Choroid plexus epithelial cell (primary cell): ENCODE measurements at places on chromosomes 12 and 14.
A peak's percentile ranks its signal among the peaks of the same experiment; 100 is the strongest.

DNA sequence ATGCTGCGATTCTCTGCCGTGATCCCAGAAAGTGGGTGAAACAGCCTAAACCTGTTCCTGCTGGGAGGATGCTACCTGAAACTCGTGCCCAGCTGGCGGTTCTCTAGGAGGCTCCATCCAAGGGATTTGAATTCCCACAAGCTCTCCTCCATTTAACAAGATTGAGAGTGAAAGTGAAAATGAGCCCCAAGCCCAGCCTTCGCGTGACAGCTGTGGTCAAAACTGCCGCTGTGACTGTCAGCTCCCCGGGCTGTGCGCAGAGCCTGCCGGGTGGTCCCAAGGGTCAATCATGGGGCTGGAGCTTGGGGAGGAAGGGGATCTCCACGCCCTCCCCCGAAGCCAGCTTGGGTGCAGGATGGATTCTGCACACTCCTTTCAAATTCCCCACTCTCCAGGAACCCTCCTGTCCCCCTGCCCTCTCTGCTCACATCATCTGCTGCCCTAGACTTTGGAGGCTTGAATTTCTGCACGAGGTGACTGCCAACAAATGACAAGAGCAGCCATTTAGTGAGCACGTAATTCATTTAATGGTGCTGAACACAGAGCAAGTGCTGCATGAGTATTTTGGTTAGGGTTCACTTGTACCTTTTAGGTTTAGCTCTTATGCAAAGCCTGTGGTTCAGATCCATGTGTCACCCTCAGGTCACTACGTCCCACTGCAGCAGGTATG lies 5.3 kb downstream of the ASB2 start:
- no peak for DNase-seq

DNA sequence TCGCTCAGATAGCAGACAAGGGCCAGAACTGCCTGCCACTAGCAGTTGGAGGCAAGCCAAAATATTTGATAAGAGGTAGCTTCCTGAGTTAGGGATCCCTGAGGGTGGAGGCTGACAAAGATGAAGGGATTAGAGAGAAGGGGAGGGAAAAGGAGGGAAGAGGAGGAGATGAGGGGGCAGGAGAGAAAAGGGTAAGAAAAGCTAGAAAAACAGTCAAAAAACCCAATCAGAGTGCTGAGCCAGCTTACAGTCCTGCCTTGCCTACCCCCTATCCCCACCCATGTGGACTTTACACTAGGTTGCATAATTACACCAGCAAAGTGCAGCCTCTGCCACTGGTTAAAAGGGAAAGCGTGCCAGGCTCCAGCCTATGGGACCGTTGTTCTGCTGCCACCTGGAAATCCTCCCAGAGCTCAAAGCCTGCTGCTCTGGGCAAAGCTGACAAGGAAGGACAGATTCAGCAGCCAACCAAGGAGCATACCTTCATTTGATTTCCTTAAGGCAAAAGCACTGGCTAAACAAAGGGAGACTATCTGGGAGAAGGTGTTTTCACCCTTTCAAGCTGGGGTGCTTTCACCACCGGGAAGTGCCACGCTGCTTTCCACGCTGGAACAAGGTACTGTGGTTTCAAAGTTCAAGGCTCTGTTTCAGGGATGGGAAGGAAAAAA lies 3.8 kb upstream of the NUMB start:
- peak; percentile 61 for DNase-seq

DNA sequence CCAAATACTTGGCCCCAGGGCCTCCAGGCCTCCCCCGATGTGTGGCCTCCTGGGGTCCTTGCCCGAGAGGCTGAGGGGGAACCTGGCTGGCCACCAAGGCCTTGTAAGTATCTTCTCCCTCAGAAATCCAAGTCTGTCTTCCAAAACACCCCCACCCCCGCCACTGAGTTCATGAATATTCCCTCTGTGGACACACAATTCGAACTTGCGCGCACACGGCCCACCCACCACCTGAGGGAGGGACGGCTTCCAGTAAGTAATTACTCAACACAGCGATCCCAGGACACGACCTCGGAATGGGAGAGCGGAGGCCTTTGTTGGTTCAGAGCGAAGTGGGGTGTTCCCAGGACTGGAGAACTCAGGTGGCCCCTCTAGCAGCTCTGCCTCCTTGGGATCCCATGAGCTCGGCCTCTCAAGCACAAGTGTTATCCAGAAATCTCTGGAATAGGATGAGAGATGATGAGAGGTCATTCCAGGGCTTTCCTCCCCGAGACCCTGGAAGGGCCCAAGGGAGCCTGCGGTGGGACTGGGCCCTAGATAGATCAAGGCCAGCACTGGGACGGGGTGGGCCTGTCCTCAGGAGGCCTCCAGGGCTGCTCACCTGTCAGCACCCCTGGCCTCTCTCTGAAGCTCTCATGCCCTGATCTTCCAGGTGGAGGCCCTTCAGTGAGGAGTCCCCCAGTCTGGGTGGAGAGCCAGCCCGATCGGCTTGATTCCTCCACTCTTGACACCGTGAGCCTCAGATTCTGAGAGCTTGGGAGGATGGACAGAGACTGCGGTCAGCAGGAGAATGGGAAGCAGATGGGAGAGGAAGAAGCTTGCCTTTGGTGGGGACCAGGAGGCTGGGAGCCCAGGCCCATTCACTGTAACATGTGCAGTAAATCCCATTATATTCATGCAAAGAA lies 219.0 kb upstream of the RTL1 start:
- no peak for DNase-seq

DNA sequence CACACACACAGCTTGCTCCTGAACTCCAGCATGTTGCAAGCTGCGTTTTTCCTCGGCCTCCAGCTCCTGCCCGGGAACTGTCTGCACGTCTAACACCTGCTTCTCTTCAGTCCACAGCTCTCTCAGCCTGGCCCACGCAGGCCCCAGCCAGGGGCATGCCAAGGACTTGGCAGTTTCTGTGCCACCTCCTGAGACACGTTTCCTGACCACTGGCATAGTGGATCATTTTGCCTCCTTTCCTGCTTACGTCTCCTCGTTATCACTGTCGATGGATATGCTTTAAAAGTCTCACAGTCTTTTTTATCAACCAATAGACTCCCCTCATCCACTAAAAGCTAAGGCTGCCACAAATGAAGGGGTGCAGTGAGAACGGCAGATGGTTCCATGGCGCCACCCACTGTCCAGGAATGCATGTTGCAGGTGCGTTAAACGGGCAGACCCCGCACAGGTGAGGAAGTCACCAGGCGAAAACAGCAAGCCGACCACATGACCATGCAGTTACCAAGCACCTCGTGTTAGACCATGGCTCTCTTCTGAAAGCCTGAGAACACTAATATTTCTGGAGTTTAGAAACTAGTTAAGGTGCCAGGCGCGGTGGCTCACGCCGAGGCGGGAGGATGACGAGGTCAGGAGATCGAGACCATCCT lies 14.7 kb upstream of the TEAD4 start:
- DNase-seq, result peak; percentile 50

DNA sequence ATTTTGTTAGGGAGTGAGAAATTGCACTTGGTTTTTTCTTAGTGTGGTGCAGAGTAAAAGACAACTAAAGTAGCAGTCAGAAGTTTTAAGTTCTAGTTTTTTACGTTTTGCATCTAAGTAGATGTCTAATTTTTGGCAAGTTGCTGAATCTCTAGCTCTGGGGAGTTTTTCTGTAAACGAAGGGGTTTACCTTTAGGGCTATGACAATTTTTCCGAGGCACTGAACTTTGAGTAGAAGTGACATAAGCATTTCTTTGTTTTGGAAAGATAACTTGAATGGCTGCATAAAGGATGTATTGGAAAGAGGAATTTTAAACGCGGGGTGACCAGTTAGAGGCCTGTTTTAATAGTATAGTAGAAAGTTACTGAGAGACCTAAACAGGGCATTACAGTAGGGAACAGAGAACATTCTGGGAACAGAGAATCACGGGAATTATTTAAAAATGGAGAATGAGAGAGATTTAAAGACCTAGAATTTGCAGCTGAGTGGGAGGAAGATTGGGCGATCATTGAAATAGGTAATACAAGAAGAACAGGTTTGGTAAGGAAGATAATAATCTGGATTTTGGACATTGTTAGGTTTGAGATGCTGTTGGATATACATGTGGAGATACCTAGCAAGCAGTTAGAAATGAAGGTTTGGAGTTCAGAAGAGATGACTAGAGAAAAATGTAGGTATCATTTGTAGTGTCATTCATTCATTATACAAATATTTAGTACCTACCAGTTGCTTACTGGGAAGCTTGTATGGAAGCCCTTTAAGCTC lies 1.2 kb downstream of the ZNF410 start:
- DNase-seq, result no peak

DNA sequence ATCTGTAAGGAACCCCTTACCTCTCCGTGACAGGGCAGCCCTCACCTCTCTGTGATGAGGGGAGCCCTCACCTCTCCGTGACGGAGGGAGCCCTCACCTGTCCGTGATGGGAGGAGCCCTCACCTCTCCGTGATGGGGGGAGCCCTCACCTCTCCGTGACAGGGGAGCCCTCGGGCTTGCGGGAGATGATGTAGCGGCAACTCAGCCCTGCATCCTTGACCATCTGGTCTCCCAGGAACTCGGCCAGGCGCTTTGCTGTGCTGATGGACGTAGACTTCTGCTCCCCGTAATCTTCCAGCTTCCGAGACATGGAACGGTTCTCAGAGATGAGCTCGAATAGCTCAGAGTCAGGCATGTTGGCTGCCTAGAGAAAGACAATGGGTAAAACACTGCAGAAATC lies 28.0 kb downstream of the POLE start:
- DNase-seq, result no peak

GRCh38 chr14:51719955-51720354 lies 68.2 kb downstream of the FRMD6 start:
- no peak for DNase-seq

- DNase-seq, result peak; percentile 42
These were observed 18.9 kb downstream of the BICD1 start for GRCh38 chr12:32125455-32126084.

DNA sequence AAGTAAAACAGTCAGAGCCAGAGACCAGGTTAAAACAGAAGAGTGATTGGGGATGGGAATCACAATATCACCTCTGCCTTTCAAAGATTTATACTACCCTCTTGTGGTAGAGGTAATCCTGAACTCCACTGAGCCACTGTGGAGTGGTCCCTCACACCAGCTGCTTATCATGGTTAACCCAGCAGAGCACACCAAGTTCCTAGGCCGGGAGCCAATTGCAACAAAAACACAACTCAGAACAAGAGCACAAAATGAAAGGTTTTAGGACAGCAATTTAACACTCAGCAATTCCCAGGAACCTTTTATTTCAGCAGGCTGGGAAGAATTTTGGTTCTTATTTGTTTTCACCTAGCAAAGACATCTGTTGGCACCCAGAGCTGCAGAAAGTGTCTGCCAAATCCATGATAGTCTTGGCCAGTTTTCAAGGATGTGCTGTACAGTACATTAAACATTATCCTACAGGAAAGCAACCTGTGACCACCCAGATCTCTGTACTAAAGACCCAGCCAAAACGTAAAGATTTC lies 220.5 kb upstream of the ATXN7L3B start:
- DNase-seq, result peak; percentile 94

DNA sequence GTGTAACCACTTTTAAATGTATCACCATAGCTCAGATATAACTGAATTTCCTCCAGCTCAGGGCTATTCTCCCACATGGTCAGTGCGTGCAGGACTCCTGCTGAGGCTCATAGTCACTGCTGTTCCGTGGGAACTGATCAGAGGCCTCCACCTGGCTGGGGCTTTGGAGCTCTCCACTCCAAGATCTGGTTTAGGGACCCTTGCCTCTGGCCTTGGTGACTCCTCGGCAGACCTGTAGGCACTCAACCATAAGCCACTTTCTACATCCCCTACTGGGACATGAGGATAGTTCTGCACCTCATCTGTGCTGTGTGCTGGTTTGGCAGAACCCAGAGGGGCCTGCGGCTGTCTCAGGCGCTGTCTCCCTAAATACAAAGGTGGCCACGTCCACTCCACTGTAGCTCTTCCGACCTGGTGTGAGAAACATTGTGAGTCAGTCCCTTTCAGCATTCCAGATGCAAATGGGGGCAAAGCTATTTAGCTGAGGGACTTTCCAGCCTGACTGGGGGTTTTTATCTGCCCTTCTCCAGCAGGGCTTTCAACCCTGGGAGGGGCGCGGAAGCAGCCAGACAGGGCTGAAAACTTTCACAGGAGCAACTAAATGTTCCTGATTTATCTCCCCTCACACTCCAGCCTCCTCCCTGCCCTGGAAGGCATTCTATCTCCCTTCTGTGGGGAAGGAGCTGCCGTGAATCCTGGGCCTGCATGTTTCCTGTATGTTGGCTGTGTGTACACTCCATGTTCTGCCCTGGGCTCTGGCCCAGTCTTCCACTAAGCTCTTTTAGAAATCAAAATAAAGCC lies 218.3 kb upstream of the DAAM1 start:
- peak; percentile 79 for DNase-seq

DNA sequence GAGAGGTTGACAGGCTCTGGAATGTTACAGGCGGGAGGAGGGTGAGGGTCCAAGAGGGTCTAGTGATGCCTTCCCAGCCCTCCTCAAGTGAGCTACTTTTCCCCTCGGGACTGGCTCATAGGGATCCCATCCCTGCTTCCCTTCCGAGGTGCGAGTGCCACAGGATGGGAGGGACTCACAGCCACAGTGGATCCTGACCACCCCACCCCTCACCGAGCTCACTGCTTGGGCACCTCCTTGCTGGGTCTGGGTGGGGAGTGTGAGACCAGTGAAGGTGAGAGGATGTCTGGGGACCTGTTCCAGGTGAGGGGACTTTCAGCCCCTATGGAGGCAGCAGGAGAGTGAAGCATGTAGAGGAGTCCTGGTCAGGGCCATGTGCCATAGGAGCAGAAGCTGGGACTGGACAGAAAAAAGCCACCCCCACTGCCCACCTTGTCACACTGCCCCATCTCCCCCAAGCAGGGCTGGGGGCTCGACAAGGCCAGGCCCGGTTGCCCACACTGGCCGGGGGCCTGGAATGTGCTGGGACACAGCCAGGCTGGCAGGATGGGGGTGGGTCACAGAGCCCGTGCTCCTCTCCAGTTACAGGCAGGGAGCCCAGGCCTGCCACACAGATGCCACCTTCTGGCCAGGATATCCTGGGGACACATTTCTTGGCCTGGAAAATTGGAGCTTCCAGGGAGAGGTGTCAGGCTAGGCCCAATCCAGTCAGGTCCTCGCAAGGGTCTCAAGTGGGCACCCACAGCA lies 1.7 kb upstream of the TNS2 start:
- DNase-seq, result no peak

DNA sequence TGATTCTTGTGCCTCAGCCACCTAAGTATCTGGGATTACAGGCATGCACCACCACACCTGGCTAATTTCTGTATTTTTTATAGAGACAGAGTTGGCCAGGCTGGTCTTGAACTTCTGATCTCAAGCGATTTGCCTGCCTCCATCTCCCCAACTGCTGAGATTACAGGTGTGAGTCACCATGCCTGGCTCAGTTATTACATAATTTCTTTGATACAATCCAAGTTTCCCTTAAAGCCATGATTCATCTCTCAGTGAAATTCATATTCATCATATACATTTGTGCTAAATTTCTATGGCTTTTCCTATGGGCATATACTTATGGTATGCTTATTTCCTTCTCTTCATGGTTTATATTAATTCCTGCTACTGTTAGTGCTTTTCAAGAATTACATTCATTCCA lies 29.1 kb upstream of the PZP start:
- DNase-seq, result peak; percentile 1

- DNase-seq, result no peak
These were observed 6.2 kb downstream of the ANKRD13A start for GRCh38 chr12:110005319-110005973.

GRCh38 chr14:77037938-77038568 lies 9.5 kb upstream of the IRF2BPL start:
- no peak for DNase-seq
